Occipital lobe (tissue), 3 donors: ENCODE measurements at places on chromosomes 5 and 9.

- DNase-seq = no peak
These were observed 97.1 kb downstream of the DTWD2 start for GRCh38 chr5:118891252-118891651.

DNA sequence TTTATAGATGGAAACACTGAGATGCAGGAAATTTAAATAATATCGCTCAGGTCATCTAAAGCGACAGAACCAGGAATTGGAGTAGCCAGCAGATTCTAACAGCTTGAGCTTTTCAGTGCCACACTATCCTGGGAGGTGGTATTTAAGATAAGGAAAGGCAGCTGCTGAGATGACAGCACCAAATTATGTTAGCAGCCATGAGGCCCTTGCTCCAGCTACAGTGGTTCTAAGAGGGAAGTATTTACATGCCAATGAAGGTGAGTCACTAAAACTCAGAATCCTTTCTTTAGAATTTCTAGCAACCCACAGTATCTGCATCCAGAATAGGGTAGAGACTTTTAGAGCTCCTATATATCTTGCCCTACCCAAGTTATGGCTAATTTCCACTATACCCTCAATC lies 127.0 kb upstream of the VLDLR start:
- DNase-seq = no peak

- no peak for DNase-seq
These were observed 92.2 kb downstream of the ADAMTSL1 start for GRCh38 chr9:18566121-18566520.

DNA sequence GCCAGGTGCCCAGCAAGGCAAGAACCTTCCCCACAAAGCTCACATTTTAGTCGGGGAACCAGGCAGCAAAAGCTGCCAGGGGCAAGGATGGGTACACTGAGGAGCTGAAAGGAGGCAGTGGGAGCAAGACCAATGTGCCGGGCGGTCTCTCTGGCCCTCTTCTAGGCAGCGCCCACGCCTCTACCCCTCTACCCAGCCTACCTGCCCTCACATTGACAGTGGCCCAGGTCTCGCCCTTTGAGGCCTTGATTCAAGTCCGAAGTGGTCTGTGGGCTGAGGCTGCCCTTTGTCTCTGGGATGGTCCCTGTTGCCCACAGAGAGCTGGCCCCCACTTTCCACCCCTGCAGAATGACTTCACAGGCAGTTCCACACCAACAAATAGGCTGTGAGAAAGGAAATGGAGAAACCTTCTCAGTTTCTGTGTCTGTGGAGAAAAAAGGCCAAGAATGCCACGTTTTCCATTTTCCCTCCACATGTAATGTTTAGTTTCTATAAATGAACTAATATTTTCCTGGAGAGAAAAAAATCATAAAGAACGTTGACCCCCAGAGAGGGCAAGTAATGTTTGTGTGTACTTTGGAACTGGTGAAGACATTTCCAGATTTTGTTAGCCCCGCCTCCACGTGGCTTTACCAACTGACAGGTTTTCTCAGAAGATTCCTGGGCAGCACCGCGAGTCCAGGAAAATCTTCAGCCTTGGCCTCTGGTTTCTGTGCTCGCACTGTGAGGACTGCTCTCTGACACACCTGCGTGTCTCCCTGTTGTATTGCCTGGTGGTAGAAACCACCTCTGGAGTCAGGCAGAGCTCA lies 57.4 kb upstream of the ANGPTL2 start:
- DNase-seq = no peak

GRCh38 chr5:181130832-181131496 lies at the start of gene OR2V1:
TSS of gene OR2V1 (minus strand) at chr5:181131169. CDS start at chr5:181125304, 5,865 bp downstream.
- DNase-seq = no peak

- no peak for DNase-seq
These were observed 150.2 kb downstream of the SGCD start for GRCh38 chr5:156477196-156477595.

DNA sequence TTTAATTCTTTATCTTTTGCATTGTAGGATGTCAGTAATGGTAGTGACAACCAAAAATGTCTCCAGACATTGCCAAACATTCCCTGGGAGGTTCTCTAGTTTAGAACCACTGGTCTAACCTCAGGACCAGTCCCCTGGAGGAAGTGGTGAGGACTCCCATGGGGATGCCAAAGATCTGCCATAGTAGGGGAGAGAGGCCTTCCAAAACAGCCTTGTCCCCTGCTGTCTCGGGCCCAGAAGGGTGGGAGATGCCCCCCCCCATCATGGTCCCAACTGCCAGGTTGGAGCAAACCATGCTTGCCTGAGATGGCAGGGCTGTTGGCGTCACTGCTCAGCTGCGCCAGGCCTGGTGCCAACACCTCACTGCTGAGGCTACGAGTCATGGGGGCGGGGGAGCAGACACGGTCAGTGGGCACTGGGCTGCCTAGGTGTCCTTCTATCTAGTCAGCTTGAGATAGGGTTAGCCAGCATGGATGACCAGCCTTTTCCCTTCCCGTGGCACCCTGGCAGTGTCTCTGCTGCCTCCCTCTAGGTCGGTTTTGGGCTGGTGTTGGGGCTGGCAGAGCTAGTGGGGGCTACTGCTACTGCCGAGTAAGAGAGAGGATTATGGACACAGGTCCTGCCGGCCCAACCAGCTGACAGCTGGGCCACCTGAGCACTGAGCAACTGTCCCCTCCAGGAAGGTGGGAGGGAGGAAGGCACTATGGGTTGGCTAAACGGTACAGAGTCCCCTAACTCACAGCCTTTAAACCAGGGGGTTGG lies 8.3 kb upstream of the CXXC5 start:
- no peak for DNase-seq

- DNase-seq = no peak
These were observed 110.2 kb downstream of the MEF2C start for GRCh38 chr5:88772831-88773230.

GRCh38 chr5:59161221-59162105 lies 578.6 kb downstream of the RAB3C start:
- no peak for DNase-seq

DNA sequence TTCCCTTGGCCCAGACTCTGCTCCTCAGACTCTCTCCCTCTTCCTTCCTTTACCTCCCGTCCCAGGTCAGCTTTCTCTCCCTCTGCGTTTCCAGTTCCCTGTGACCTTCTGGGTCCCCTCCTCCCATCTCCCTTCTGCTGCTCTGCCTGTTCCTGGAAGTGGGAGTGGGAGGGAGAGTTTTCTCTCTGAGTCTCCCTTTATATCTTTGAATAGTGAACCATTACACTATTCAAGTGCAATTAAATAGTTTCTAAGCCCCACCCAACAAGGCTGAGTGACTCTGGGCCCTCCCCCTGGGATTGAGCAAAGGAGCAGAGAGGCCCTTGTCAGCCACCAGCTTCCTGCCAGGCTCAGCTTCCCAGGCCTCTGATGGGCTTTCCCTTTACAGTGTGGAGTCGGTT lies 34.8 kb downstream of the THBS4 start:
- peak; percentile 17 for DNase-seq

GRCh38 chr9:136009516-136009915 lies 48.3 kb upstream of the UBAC1 start:
- no peak for DNase-seq

DNA sequence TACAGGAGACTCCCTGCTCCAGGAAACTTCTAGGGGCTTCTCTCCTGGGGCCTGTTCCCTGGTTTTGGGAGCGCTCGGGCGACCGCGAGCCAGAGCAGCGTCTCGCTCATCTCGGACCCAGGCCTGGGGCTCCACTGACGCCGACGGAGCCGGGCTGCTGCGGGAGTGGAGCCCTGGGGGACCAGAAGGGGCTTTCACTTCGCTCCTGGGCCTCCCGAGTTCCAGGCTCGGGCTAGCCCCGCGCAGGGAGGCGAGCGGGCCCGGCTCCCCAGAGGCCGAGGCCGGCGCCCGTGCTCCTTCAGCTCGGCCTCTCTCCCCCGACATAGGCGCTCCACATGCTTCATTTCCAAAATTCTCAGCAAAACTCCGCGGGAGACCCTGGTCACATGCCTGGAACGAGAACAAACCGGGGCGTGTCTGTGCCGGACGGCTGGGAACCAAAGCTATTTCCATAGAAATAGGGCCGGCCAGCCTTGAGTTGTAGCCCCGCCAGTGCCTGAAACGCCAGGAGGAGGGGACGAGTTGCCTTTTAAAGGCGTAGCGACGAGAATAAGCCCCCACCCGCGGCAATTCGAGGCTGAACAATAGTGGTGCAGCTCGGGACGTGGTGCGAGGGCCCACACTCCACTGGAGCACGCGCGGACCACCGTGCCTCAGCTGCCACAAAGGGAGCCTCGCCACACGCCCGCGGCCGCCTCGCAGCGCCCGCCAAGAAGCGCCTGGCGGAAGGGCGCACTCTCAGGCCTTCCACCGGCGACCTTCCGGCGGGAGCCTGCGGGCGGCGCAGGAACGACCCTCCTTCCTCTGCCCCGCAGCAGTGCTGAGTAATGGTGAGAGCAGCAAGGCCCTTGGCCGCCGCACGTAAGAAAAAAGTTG lies 1.1 kb upstream of the G3BP1 start:
- DNase-seq = peak; percentile 70

- DNase-seq = peak; percentile 56
These were observed 17.6 kb downstream of the TSTD2 start for GRCh38 chr9:97615439-97616072.

- no peak for DNase-seq
These were observed 31.8 kb upstream of the CKS2 start for GRCh38 chr9:89278997-89279739.

DNA sequence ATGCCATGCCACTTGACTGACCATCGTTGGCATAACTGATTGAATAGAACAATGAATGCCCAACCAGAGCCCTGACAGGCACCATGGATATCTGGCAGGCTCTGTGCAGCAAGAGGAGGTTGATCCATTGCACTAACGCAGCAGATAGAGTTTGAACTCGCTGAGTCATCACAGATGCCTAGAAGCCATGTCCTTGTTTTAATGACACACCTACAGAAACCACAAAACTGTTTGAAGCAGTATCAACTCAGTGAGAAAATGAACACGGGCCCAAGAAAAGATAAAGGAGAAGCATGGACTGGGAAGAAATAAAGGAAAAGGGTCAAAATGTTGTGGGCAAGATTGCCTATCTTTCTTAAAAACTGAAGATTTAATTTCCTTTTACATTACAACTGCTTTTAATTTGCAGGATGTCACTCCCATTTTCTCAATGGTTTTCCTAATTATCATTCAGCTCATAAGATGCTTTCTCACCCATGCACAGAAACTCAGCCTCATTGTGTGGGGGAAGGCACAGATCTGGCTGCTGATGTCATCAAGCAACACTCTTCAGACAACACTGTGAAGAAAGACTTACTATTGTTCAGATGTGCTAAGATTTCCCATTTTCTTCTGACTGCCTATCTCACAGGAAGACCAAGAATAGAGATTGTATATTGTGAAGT lies 129.0 kb downstream of the PIK3R1 start:
- peak; percentile 56 for DNase-seq

DNA sequence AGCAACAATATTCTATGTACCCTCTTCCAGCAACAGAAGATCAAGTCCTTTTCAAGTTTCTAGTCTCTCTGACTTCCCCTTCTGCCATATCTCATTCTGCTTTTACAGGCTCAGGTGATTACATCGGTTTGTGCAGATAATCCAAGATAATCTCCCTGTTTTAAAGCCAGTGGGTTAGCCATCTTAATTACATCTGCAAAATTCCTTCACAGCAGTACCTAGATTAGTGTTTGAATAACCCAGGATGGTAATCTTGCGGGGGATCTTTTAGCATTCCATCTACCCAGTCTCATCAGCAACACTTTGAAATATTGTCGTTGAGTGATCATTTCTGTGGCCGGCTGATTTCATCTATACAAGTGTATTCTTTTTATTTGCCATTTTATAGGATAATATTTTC lies 130.2 kb downstream of the GHR start:
- no peak for DNase-seq

DNA sequence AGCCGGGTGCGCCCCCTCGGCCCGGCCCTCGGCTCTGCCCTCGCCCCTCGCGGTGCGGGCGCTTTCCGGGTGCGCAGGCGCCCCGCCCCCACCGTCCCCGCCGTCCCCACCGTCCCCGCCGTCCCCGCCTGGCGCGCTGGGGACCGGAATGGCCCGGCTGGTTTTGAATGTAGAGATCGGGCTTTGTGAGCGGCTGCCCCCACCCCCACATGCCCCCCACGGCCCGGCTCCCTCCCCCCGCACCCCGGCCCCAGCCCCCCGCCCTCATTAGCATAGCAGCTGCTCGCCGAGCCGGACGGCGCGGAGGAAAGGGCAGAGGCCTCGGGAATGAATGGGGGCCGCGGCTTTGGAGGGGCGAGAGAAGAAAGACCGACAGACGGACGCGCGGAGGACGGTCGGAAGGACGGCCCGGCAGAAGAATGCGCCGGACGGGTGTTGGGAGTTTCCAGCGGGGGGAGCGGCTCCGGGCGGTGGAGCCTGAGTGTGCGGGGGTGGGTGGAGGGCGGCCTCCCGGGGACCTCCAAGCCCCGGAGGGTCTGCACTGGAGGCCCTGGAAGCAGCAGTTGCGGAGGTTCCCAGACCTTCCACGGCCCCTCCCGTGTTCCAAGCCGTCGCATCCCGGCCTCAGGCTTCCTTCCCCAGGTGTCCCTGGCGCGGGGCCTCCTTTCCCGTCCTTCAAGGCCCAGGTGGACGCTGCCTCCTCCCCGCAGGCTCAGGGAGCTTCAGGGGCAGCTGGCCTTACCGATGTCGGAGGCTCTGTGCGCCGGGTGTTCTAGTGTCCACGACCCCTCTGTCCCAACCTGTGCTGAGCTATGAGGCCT lies 6.0 kb downstream of the NRARP start:
- DNase-seq = no peak

GRCh38 chr9:96038271-96038670 lies 162.8 kb downstream of the ERCC6L2 start:
- no peak for DNase-seq

DNA sequence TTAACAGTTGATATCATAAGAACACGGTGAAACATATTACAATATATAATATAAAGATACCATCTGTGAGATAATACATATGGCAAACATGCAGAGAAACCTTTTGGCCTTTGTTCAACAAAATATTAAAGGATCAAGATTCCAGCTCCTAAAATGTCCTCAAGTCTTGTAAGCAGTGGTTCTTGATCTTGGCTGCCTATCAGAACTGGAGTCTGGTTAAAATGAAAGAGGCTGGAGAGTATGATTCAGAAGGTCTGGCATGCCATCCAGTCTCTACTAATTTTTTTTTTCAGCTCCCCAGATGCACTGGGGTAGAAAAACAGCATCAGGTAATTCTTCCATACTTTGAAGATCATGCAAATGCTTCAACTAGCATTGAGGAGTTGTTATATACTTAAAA lies 83.2 kb downstream of the TNC start:
- DNase-seq = no peak

DNA sequence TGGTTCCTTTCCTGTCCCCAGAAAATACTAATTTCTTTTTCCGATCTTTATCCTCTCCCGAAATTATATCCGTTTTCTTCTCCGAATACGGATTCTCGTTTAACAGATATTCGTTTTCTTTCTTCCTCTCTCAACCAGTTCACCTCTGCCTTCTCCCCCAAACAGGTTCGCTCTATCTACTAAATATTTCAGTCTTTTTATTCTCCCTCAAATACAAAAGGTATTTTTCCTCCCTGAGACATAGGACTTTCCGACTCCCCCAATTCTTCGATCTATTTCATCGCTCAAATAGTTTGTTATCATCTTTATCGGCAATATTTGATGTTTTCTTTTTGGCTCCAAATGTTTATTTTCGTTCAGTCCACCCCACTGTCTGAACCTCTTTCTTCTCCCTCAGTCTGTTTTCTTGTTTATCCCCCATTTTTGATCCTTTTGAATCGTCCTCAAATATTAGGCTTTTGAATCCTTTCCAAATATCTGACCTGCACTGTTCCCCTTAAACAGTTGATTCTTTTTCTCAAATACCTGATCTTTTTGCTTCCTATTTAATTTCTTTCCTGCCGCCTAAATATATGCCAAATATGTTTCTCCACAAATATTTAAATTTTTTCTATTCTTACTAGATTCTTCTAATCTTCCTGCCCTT lies 4.4 kb downstream of the PITX1 start:
- no peak for DNase-seq

- no peak for DNase-seq
These were observed 81.9 kb upstream of the RPS23 start for GRCh38 chr5:82360022-82360421.
